Putamen (tissue), 1 donor: ENCODE measurements at places on chromosomes 12 and 14.

DNA sequence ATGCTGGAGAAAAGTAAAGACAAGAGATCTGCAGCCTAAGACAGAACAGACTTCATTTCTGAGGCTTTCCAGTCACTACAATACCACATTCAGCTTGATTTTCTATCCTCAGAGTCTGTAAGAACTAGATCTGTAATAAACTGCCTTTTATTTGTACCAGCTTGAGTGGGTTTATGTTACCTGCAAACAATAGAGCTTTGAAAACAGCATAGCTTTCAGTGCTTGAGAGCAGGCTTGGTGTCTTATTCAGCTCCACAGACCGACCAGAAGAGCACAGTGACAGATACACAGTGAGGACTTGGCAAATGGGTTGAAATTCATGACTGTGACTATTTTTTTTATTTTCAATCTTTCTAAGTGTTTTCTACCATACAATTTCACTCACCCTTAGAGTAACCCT, 207.8 kb upstream of the OTX2 start:
- DNase-seq = no peak

GRCh38 chr12:113245695-113246477, 24.6 kb downstream of the TPCN1 start:
- DNase-seq = peak; percentile 58

DNA sequence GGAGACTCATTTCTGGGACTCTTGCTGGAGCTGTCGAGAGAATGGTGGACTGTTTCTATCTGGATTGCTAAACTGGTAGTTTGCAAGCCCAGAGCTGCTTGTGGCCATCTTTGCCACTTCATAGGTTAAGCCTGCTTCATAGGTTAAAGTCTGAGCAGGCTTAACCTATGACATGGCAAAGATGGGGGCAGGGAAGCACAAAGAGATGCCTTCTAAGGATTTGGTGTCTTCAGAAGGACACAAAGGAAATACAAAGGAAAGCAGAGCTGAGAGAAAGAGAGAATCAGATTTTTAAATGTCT, 78.4 kb upstream of the MAX start:
- no peak for DNase-seq

DNA sequence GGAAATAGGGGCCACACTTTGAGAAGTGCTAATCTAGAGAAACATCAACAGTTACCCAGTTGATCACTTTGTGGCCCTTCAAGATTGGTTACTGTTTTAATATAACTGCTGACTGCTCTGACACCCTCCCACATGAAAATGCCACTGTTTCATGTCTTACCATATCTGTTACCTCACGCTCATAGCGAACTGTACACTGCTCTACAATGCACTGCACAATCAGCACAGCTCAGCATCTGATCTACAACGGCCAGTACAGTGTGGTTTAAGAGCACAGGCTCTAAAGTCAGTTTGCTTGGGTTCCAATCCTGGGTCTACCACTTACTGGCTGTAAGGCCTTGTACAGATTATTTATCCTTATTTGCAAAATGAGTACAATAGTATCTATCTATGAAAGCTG, 39.1 kb downstream of the SPPL3 start:
- DNase-seq = no peak
